ENCODE measurements at places on chromosomes 3 and 15.

DNA sequence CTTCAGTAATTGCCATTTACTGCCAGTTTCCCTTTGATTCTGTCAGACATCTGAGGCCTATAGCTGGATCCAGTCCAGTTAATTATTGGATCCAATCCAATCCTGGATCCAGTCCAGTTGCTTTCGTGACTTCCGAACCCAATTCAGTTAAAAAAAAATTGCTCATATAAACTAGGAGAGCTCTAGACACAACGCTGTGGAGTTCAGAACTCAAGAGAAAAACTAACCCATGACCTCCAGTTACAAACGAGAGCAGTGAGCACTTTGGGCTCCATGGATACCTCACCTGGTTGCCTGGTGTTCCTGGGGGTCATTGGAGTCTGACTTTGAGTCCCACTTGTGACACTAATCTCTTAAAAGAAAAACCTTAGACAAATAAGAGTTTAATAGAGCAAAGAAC lies 269.8 kb downstream of the THSD4 start:
- no peak for DNase-seq

DNA sequence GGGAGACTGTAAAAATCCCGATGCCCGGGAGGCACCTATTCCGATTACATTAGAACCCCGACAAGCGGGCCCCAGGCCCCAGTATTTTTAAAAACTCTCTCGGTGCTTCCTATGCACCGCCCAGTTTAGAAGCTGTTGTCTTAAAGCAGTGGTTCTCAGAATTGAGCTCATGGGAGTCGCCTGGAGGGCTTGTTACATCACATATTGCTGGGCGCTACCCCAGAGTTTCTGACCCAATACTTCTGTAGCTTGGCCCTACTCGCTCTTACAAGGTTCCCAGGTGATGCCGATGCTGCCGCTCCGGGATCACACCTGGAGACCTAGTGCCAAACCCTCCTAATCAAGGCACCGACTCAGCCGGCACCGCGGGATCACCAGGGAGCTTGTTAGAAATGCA lies 35.2 kb downstream of the CPN2 start:
- no peak for DNase-seq

DNA sequence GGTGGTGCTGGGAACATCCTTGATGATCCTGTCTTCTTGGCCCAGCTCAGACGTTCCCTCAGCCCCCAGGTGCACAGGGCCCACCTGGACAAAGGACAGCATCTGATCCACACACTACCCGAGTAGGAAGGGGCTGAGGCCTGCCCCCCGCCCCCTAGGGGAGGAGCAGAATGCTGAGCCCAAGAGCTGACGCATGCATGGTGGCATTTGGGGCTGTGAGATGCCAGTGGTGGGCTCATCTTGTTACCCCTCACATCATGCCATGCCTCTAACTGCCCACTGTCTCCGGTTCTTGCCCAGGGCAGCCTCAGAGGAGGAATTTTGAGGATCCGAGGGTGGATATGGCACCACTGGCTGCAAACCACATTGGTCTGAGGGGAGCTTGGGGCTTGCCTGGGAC lies 61.5 kb downstream of the LINGO1 start:
- no peak for DNase-seq

DNA sequence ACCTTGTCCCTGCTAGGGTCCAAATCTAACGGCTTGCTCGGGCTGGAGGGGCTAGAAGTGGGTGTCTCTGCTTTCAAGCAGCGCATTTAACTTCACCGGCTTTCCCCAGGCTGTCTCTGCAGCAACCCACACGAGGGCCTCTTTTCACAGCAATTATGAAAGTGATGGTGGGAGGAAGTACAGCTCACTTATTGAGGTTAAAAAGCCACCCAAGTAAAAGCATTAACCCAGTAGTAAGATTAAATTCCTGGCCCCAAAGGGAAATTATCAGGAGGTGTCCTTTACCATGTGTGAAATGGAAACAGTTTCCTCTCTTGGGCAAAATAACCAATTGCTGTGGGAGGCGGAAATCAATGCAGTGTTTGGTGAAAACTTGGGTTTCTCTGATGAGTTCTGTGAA lies 41.1 kb downstream of the NGRN start:
- DNase-seq: no peak

DNA sequence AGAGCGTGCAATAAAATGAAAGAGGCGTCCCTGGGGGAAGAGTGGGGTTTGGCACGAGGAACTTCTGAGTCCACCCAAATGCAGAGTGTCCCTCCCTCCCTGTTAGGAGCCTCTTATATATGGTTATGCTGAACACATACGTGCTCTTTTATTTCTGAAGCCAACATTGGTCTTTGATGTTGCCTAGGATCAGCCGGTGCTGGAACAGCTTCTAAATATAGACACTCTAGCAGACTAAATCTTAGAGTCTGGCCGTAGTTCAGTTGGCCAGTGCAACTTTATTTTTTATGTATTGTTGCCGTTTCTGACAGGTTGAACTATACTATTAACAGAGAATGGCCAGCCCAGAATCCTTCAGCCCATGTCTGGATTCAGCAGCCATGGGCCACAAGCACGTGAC lies 128.7 kb downstream of the GHSR start:
- DNase-seq: no peak

GRCh38 chr15:41988896-41989572 lies 16.7 kb upstream of the EHD4 start:
- no peak for DNase-seq
